Activated CD8-positive, alpha-beta T cell treated with anti-CD3 and anti-CD28 coated beads for 36 hours (primary cell): ENCODE measurements at places on chromosomes 12 and 14. TPM values are rescaled to one million over a fixed set of nuclear protein-coding genes. Genes with fewer than 3 reads are reported as not detected.

LIN7A gene
- not detected for total RNA-seq

TSHR gene
- 0.31 TPM for total RNA-seq

SLC7A8 gene
- 1.9 TPM for total RNA-seq

RNASE3 gene
- total RNA-seq: not detected

- no peaks in the 10 kb centered on the region for H3K27me3 ChIP-seq
- no peaks in the 10 kb centered on the region for H3K4me1 ChIP-seq
- DNase-seq: no peak
- no peak overlapping the region for H3K27ac ChIP-seq
Observed at GRCh38 chr12:112270673-112271072, 111.6 kb downstream of the HECTD4 start.

DNA sequence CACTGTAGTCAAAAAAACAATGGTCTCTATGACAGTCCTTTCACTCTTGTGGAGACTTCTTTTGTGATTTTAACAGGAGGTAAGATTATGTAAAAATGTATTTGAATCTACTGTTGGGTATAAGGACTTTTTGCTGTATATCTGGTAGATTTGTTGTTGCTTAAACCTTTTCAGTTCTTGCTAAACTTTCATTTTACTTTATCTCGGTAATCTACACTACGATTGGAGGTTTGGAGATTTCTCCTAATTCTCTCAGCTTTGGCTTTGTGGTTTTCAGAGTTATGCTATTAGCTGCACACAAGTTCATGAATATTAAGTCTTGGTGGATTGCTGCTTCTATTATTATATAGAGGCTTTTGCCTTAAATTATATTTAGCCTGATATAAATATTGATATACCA is 116.6 kb upstream of the HIF1A start:
- H3K36me3 ChIP-seq: peaks cover 2% of the 10 kb centered on the region
- H3K4me1 ChIP-seq: peaks cover 39% of the 10 kb centered on the region
- DNase-seq: no peak

DNA sequence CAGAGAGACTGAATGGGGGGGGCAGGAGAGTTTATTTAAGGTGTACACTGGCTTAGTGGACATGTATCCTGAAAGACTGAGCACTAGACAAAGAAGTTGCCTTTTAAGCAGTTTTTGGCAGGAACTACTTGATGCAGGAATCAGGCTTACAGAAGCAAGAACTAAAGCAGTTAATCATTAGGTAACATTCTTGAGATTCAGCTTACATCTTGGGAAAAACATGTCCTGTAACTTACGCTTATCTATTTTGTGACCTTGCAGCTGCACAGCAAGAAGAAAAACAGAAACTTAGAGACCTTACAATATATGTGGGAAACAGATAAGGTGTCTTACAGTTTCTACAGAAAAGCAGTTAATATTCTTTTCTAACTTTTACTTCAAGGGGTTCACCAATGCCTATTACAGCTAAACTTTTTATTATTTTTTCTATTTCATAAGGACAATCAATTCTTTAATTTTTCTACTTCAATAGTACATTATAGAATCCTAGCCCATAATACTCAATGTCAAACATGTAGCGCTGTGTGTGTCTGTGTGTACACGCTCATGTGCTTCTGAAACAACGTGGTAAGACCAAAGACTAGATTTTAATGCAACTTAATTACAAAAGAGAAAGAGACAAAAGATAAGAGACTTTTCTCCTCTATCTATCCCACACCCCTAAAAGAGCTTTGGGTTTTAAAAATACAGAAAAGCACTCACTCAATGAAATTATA is 276.9 kb downstream of the PRKD1 start:
- H3K27ac ChIP-seq: no peak overlapping the region
- H3K4me3 ChIP-seq: no peak overlapping the region
- H3K4me1 ChIP-seq: no peaks in the 10 kb centered on the region
- H3K27me3 ChIP-seq: no peaks in the 10 kb centered on the region
- H3K36me3 ChIP-seq: no peaks in the 10 kb centered on the region
- DNase-seq: no peak

- no peak for DNase-seq
- no peak overlapping the region for H3K4me3 ChIP-seq
- H3K27ac ChIP-seq: no peak overlapping the region
- no peaks in the 10 kb centered on the region for H3K4me1 ChIP-seq
- H3K27me3 ChIP-seq: peaks cover 92% of the 10 kb centered on the region
Observed at GRCh38 chr12:114691763-114692185, 7.8 kb upstream of the TBX3 start.

DNA sequence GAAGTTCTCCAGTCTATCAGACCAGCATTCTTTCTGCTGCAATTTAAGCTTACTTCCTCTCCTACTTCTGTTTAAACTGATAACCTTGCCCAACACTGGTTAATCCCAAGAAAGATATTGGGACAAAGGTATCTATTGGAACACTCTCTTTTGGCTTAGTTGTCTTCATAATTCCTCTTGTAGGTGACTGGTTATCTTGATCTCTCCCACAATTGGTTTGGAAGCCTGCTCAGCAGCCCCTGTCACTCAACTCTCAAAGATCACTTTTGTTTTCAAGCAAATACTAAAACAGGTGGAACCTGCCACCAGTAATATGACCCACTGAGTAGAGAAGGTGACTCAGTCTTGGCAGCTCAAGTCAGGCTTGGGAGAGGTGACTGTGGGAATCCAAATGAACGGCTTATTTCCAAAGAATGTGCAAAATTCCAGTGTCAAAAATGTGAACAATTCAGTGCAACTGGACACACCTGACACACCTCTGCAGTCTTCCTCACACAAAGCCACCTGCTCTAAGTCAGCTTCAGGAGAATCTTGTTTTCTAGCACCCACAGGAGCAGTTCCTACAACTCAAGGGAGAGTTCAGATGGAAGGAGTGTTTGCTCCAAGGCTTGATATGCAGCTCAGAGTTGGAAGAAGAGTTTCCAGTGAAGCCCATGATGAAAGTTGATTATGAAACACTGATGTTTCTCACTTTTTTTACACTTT is 83.2 kb upstream of the SLC38A2 start:
- peaks cover 70% of the 10 kb centered on the region for H3K4me1 ChIP-seq
- no peak overlapping the region for H3K4me3 ChIP-seq
- no peaks in the 10 kb centered on the region for H3K36me3 ChIP-seq
- H3K27ac ChIP-seq: peak overlapping the region; percentile 62
